Right renal cortex interstitium (tissue), 3 donors: ENCODE measurements at places on chromosomes 13 and 19. TPM values are rescaled to one million over a fixed set of nuclear protein-coding genes. Genes with fewer than 3 reads are reported as not detected.

DNA sequence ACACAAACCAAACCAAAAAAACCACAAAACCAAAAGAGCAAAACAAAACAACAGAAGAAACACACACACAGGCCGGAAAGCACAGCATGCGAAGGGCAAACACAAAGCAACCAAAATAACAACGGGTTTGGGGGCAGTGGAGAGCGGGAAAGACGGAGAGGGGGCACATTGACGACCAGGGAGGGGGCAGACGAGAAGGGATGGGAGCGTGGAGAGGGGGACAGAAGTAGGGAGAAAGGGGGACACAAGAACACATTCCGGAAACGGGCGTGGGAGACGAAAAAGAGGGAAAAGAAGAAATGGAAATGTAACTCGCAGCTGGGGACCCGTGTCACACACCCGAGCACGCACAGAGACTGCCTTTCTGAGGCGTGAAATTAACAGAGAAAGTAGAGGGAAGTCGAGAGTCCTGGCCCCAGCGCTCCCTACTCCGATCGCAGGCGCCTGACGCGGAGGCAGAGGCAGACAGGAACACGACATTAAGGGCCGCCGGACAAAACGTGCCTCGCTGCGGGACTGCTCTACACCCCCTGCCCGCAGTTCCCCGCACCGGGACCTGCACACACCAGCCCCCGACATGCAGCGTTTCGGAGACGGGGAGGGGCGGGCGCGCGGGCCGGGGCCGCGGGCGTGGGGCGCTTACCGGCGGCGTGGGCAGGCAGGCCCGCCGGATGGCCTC, 652 bp downstream of the POU4F1 start:
- no peak for DNase-seq

DNA sequence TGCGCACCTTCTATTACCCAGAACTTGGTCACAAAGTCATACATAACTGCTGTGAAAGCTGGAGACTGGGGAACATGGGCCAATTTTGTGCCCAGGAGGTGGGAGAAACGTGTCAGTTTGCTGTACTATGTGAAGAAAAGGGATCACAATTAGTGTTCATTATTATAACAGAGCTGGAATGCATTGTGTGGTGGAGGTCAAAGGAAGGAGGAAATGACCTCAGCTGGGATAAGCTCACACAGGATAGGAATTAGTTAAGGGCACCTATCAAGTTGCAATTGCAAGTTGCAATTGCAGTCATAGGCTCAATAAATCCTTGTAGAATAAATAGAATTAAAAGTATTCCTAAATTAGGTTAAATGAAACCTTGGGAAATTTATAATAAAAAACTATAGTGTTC, 103.9 kb upstream of the OBI1 start:
- no peak for DNase-seq

GRCh38 chr19:41793414-41793727, 3.0 kb upstream of the CEACAM3 start:
- DNase-seq, result no peak

DNA sequence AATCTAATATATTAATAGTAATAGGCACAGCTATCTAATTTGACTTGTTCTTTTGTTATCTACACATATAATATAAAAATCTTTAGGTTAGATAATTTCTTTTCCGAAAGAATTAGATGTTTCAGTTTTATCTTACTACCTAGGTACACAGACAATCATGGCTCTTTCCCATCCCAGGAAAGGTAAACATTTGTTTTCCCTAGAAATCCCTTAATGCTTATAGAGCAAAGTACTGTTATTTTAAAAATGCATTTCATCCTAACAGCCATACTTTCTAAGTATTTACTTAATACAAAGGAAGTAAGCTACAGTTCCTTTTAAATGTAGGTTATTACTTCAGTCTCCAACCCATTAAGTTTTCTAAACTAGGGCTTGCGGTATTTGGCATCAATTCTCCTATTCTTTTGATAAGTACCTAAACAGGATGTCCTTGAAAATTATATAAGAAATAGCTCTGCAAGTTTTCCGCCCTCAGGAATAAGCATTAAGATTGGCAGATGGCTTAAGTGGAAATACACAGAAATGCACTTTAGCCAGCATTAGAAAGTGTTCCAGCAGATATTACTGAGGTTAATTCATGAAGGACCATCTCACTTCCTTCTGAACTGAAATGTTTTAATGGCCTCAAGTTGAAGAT, 616.2 kb upstream of the SPRY2 start:
- DNase-seq, result no peak

GRCh38 chr13:71303144-71303543, 563.9 kb downstream of the DACH1 start:
- DNase-seq, result no peak

GRCh38 chr19:14515501-14516047, 2.6 kb downstream of the DNAJB1 start:
- no peak for DNase-seq

- no peak for DNase-seq
Measured at GRCh38 chr19:50380751-50381151, 3.4 kb upstream of the POLD1 start.

GRCh38 chr13:90719461-90719860, 628.0 kb upstream of the MIR17HG start:
- no peak for DNase-seq

DNA sequence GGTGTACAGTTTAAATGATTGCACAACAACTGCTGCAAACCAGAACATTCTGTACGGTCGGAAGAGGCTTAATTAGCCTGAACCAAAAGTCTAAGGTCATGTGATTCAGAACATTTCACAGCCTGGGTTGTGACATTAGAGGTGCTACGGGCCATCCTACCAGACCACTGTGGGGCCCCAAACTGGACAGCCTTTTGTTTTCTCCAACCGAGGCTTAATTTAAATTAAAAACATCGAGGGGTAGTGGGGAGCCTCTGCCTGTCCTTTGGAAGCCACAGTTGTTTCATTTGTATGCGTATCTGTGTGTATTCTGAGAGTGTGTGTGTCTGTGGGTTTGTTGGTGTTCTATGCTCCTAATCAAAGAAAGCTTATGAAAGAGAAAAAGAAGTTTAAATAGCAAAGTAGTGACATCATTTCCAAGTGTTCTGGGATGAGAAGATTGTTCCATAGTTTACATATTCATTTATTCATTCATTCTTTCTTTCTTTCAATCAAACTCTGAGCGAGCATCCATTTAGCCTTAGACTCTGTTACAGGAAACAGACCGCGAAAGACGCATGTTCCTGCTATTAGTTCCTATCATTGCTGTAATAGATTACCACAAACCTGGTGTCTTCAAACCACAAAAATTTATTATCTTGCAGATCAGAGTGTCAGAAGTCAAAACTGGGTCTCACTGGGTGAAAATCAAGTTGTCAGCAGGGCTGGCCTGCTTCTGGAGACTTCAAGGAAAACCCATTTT, 444.8 kb downstream of the FOXO1 start:
- DNase-seq, result no peak

DNA sequence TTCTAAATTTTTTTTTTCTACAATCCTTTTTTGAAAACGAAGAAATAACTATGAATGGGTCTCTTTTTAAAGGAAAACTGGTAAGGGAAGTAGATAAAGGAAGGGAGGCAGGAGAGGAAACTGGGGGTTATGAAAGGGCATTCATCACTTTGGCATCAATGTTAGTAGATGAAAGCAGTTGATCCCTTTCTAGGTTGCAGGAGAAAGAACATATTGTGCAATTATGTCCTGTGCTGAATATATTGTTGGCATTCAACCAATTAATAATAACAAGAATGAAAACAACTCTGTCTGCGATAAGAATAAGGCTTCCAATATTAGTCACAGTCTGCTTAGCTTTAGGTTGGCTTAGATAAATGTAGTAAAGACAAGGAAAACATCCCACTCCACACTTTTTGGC, 796.8 kb upstream of the KLHL1 start:
- DNase-seq, result no peak

DNA sequence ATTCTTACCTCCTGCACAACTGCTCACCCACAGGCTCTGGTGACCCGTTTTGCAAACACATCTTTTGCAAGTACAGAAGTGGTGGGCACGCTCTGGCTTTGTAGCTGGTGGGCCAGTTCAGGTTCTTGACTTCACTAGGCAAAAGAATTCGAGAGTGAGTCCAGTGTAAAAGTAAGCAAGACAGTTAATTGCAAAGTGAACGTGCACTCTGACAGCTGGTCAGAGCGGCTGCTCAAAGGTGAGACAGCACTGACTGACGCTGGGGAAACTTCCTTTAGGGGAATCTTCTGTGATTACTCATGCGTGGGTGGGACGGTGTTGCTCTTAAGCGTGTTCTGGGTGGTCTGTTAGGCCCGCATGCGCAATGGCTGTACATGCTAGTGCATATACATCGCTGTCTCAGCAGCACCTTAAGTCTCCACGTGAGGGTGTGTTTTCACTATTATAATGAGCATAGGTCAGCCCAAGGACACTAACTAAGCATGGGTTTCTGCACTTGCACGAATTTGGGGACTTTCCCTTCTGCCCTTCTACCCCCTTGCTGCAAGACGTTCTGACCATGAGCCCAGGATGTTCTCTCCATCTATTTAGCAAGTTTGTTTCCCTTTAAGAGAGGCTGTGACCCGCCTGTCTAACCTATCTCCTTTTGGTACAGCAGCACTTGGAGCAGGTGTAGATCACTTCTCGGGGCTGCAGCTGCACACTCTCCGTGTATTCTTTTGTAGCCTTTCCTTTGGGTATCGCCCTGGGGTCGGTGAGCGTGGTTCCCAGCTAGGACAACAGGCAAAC, 30.2 kb upstream of the CD33 start:
- DNase-seq, result no peak

GRCh38 chr19:33500991-33501390, 20.6 kb downstream of the PEPD start:
- no peak for DNase-seq

DNA sequence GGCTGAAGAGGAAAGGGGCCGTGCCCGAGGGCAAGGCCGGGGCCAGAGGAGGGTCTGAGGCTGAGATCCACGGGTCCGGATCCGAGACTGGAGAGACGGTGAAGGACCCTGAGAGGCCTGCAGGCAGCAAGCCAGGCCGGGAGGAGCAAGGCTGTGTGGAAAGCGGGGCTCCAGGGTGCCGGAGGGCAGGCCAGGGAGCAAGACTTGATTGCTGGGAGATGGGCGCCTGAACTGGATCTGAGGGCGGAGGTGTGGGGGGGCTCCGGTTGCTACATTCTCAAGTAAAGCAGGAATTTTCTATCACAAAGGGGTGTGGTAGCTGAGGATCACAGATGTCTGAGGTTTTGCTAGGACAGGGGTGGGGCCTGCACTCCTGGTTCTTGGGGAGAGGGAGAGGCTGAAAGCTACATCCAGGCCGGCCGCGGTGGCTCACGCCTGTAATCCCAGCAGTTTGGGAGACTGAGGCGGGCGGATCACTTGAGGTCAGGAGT, 3.8 kb downstream of the MAMSTR start:
- DNase-seq, result no peak

GRCh38 chr19:13006431-13007281, 11.4 kb downstream of the NFIX start:
- no peak for DNase-seq

DNA sequence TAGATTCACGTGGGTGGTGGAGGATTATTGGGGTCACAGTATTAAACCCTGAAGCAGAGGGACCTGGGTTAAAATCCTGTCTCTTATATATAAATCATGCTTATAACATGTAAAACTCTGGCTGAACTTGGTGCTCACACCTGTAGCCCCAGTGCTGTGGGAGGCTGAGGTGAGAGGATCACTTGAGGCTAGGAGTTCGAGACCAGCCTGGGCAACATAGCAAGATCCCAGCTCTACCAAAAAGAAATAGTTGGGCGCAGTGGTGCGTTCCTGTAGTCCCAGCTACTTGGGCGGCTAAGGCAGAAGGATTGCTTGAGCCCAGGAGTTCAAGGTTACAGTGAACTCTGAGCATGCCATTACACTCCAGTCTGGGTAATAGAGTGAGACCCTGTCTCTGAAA, 2.4 kb downstream of the ZNF805 start:
- no peak for DNase-seq

DNA sequence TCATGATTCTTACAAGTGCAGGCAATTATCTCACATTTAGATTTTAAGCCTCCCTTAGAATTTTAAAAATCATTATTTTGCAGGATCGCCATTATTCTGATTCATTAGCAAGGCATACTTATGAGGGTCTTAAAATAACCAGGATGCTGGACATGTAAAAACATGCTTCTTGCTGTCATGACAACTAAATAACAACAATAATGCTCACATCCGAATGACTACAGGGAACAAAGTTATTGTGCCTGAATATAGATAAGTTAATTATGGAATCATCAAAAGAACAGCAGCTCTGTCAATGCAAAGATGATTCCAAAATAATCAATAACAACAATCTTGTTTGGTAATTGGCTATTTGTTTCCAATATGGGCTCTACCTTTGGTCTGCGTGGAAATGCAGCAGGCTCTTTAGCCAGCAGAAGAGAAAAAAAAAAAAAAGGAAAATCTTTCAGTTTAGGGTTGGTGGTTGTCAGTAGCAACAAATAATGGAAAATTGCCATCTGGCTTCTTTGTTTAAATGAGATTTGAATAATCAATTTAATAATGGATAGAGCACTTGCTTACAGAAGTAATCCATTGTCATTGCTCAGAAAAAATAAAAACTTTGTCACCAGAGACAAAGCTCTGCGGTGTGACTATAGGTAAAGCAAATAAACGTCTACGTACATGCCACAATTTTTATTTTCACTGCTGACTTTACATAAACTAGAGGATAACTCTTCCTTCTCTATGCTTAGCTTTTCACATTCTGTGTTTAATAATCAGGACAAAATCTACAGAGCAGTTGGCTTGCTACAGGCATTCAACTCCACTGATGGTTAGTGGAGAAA, 468.9 kb upstream of the TSHZ3 start:
- DNase-seq, result no peak

- DNase-seq, result no peak
Measured at GRCh38 chr13:83167203-83167602, 715.1 kb downstream of the SLITRK1 start.

- DNase-seq, result no peak
Measured at GRCh38 chr13:51009597-51009996, 100.0 kb downstream of the RNASEH2B start.

DNA sequence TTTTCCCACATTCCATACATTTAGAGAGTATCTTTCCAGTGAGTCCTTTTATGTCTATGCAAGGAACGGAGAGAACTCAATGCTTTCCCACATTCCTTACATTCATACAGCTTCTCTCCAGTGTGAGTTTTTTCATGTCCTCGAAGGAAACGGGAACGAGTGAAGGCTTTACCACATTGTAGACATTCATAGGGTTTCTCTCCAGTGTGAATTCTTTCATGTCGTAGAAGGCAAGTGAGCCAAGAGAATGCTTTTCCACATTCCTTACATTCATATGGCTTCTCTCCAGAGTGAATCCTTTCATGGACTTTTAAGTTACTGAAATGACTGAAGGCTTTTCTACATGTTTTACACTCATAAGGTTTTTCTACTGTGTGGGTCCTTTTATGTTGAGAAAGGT, 17.1 kb downstream of the ZNF823 start:
- DNase-seq, result no peak

NEK3 gene
- polyA plus RNA-seq, result 28.5 TPM

PSG11 gene
- polyA plus RNA-seq, result not detected

ZNF429 gene
- 25.5 TPM for polyA plus RNA-seq

PRTN3 gene
- polyA plus RNA-seq, result 1.6 TPM

RAB20 gene
- polyA plus RNA-seq, result 8.3 TPM

TEKTIP1 gene
- polyA plus RNA-seq, result 3.5 TPM

UBL5 gene
- 363 TPM for polyA plus RNA-seq
